ENCODE measurements at places on chromosomes 2 and 18.

- no peak for DNase-seq
Measured at GRCh38 chr2:69535817-69536241, 98.6 kb upstream of the NFU1 start.

DNA sequence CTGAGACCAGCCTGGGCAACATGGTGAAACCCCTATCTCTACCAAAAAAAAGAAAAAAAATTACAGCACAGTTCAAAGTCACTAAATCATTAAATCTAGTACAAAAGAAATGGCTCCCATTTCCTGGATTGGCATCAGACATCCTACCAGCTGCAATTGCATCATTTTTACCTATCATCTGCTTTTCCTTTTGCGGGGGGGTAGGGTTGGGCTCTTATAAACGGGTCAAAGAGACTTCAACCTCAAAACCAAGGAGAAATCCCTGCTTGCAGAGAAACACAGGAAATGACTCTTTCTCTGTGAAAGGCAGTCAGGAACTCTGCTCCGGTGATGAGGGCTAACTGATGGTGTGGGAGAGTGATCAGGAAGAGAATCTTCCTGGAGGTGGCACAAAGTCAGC lies 45.3 kb upstream of the RFX8 start:
- no peak for DNase-seq

DNA sequence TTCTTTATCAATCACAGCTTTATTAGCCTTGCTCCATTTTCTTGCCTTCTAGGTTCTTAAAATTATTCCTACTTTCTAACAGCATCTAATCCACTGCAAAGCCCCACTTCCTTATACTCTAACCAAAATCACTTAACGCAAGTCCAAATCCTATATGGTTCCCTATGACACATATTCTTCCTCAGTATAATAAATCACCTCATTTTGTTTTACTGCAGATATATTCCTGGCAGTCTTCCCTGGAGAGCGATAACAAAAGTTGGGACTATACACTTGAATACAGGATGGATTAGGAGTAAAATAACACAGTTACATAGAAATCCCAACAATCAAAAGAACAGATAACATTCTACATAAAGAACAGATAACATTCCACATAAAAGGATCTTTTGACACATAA lies 144.8 kb downstream of the ATAD2B start:
- DNase-seq = no peak

DNA sequence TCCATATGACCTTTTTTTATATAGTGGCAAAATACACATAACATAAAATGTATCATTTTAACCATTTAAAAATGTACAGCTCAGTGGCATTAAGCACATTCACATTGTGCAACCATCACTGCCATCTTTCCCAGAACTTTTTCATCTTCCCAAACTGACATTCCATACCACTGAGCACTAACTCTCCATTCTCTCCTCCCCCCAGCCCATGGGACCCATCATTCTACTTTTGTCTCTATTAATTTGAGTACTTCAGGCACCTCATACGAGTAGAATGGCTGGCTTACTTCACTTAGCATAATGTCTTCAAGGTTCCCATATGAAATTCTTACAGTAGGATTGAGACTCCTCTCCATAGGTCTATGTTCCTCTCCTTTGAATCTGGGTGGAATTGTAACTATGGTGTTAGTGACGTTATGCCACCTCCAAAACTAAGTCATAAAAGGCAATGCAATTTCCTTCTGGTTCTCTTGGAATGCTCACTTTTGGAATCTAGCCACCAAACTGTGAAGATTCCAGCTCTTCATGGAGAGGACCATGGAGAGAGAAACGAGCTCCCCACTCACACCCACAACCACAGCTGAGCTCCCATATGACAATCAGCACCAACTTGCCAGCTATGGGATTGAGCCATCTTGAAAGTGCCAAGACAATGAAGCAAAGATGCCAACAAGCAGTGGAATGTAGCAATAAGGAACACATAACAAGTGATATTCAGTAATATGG lies 9.8 kb upstream of the DNAJC27 start:
- DNase-seq = no peak

GRCh38 chr2:20236496-20236895 lies 11.6 kb upstream of the SDC1 start:
- DNase-seq = no peak

DNA sequence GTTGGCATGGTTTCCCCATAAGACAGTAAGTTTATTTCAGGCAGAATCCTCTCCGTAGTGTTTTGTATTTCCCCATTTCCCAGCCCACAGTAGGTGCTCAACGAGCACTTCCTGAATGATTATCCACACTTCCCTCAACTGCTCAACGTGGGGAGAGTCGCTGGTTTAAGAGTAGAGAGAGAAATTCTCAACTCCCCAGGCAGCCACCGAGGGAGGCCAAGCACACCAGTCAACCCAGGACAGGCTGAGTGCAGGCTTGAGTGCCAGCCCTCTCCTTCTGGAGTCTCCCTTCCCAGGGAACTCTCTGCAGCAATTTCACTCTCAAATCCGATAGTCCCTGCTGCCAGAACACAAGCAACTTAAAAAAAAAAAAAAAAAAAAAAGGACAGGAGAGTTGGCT lies 92.0 kb upstream of the LMAN1 start:
- DNase-seq = no peak

GRCh38 chr2:168145011-168145410 lies 102.4 kb downstream of the STK39 start:
- no peak for DNase-seq

DNA sequence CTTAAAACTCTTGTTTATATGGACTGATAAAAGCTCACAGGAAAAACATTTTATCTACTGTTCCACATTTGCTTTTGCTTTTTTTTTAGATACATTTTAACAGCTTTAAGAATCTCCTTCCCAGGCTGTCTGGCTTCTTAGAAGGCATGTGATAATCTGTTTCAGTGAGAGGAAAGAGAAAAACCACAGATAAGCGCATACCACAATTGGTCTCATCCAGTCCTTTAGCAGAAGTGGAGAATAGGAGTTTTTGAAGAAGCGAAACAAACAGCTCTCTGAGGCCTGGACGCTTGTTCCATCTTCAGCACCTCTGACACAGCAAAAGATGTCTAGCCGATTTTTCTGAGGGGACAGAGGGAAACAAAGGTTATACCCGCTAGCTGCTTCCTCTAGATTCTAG lies 37.6 kb downstream of the RMC1 start:
- no peak for DNase-seq

- DNase-seq = peak; percentile 9
Measured at GRCh38 chr2:71892423-71892730, 255.3 kb downstream of the CYP26B1 start.

DNA sequence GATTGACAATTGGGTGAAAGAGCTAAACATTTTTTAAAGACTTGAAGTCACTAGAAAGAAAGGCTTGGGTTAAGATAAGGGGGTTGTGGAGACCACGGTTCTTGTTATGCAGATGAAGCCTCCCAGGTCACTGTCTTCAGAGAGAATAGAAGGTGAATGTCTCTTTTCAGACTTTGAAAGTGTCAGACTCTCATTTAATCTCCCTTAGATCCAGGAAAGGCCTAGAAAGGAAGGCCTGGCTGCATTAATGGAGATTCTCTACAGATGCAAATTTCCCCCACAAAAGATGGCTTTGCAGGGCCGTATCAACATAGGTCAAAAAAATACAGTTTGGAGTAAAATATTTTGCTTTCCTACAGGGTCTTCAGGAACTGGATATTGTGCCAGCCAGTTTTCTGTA lies 193.9 kb downstream of the RTP5 start:
- no peak for DNase-seq

DNA sequence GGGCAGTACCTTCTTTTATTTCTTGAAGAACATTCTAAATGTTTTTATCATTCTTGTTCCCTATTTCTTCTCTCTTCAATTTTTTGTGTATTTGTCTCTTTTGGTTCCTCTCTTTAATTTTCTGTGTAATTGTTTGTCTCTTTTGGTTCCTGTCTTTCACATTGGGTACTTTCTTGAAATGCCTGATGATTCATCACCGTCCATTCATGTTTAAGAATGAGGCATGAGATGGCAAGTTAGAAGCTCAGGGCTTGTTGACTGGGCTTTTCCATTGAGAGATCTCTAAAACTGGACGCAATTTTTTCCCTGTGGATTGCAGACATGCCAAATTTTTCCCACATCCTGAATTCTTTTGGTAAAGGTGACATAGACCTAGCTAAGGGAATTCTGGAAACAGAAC lies 33.7 kb upstream of the IL1R2 start:
- no peak for DNase-seq

DNA sequence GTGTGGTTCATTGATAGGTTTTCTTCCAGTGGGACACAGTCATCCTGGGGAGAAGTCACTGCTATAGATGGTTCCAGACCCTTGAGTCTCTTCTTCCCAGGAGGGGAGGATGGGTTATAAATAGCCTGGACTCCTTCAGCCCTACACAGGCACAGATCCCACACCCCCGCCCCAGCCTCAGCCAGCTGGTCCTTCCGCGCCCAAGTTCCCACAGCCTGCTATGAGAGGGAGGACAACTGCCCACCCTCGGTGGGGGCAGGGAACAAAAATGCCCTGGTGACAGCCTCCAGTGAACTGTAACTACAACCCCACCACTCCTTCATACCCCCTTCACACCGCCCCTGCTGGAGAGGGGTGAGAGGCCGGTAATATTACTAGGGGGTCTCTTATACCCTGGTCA lies 3.2 kb downstream of the ZBTB7C start:
- no peak for DNase-seq

GRCh38 chr18:59779979-59780378 lies 82.8 kb upstream of the CCBE1 start:
- no peak for DNase-seq

GRCh38 chr18:3495691-3496430 lies 45.9 kb downstream of the TGIF1 start:
- DNase-seq = no peak

GRCh38 chr2:191226196-191226595 lies 19.0 kb upstream of the MYO1B start:
- no peak for DNase-seq

DNA sequence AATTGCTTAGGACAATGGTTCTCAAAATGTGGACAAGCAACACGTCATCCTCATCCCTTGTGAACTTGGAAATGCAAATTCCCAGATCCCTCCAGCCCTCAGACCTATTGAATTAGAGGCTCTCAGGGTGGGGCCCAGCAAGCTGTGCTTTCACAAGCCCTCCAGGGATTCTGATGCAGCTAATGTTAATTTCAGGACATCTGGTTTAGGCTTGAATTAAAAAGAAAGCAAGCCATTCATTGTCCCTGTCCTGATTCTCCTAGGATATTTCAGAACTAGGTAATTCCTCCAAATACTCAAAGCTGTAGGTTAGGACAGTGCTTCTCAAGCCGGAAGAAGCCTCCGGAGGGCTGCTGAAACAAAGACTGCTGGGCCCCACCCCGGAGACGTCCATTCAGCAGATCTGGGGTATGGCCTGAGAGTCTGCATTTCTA lies 26.0 kb upstream of the GLI2 start:
- no peak for DNase-seq

DNA sequence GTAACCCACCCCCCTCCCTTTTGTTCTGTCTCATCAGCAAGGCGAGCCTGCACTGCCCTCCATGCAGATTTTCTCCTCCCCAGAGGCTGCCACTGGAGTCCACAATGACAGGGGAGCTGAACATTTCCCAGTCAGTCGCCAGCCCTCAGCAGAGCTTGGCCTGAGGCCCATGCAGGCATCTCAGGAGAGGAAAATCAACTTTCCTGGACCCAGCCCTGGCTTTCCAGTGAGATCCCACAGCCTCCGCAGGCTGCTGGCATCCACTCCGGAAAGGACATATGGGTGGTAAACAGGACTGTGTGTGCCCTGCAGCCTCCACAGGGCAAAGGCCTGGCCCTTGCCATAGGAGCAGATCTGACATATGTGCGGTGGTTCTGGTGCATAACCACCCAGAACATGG lies 253.8 kb downstream of the TNS1 start:
- DNase-seq = no peak

Measured in activated CD8-positive, alpha-beta memory T cell treated with anti-CD3 and anti-CD28 coated beads for 24 hours (primary cell).